ENCODE measurements at places on chromosomes 7 and 10.

DNA sequence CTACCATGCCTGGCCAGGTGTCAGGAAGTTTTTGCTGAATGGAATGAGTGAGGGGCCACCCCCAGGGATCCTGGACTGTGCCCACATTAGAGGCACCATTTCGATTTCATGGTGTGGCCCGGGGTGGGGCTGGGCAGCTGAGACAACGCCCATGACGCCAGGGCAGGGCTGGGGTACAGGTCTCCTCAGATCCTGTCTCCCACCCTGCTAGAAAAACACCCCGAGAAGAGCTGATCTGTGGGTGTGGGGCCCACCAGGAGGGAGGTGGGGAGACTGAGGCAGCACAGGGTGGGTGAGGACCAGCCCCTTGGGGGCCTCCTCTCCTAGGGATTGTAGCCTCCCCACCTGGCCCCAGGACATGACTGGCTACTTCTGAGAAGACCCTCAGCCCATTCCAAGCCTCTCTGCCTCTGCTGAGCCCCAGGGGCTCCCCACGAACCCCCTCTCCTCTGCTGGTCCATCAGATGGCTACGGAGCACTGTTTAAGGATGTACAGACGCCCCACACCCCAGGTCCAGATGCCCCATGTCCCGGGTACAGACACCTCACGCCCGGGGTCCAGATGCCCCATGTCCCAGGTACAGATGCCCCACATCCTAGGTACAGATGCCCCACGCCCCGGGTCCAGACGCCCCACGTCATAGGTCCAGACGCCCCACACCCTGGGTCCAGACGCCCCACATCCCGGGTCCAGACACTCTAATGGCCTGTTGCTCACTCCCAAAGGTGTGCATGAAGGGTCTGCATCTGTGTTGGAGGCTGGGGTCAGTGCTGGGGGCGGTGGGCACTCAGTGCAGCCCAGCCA lies 99.4 kb downstream of the MICALL2 start:
- no peak for DNase-seq

DNA sequence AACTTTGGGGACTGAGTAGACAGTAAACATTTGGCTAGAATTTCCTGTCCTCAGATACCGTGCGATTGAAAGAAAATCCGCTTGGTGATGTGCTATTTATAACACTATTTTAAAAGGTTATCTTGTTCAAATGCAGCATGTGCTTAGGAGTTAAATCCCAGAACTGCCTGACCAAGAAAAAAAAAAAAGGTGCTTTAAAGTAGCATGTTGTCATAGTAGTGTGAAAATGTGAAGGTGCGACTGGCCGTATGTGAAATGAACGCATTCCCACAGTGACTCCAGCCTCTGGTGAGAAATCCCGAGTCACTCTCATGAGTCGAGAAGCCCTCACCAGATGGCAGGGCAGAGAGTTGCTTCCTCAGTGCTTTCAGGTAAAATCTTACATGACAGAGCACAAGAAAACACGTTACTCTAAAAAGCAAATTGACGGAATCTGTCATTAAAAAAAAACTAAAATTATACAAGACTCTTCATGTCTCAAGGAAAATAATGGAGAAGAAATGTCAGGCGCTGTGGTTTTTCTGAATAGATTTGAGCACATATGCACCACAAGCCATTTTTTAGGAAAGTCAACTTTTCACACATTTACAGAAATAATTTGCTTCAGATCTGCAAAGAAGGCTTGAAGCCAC lies 18.4 kb upstream of the KLF6 start:
- DNase-seq: no peak

- no peak for DNase-seq
These were observed 95.1 kb upstream of the FZD1 start for GRCh38 chr7:91168871-91169829.

DNA sequence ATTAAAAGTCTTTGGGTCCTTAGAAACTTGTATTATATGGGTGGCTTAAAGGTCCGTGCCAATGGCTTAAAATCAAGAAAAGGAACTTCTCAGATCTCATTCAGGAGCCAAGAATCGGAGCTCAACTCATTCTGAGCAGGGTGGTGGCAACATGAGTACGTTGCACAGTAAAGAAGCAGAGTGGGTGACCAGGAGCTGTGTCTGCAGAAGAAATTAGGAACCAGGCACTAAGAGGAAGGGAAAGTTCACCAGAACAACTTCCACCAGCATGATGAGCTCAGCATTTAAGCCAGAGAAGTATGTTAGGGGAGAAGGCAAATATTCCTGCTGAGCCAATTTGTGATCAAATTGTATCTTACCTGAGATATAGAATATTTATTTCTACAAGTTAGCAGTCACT lies 236.0 kb upstream of the NRP1 start:
- no peak for DNase-seq

GRCh38 chr10:69437321-69438259 lies 13.7 kb upstream of the TSPAN15 start:
- DNase-seq: no peak

- no peak for DNase-seq
These were observed 18.0 kb upstream of the MRLN start for GRCh38 chr10:59771162-59771807.

GRCh38 chr7:77329466-77330168 lies 86.5 kb downstream of the GSAP start:
- DNase-seq: no peak

DNA sequence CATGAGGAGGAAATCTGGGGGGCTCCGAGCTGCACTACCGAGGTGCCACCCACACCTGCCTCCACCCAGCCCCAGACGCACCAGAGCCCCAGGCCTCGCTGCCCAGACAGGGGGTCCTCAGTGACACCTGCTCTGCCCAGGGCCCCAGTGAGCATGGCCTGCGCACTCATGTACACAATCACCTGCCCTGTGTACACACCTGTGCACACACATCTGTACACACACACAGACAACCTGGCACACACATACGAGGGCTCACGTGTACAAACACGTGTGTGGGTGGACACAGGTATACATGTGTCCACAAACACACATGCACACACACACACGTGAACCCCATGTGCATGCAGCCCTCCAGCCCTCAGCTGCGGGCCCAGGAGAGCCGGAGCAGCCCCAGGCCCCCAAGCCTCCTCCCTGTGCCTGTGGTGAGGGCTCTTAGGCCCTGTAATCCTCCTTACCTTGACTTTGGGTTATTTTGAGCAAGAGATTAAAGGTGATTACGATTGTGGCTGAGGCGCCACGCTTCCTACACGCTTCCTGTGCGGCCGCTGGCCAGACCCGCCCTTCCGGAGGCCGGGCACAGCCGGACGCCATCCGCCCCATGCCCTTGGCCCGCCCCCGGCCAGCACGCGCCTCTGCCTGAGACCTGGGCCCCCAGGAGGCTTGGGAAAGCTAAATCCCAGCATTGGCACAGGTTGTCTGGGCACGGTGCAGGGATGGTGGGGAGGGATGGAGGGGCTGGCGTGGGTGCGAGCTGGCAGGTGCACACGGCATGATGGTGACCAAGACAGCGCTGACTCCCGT lies 71.9 kb downstream of the ELFN1 start:
- no peak for DNase-seq

GRCh38 chr7:87944547-87944946 lies 10.5 kb downstream of the ADAM22 start:
- no peak for DNase-seq

DNA sequence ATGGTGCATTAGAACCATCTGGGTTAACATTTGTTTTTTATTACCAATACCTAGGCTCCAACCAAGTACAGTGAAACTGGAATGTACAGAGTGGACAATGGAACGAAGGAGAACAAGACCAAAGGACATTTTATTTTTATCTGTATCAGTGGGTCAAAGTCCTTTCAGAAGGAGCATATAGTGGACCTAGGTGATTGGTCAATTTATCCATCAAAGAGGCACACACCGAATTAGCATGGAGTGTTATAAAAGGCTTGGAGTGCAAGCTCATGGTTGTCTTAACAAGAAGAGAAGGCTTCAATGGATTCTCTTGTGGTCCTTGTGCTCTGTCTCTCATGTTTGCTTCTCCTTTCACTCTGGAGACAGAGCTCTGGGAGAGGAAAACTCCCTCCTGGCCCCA lies at the start of gene CYP2C9:
TSS of gene CYP2C9 (plus strand) at position 276 of the 400 bp plus-strand sequence. CDS start at position 301, 25 bp downstream.
- no peak for DNase-seq

Data from stimulated activated CD4-positive, alpha-beta T cell treated with anti-CD3 and anti-CD28 coated beads, Interleukin-4, amount 100 ng/mL, for 4 hours (primary cell).